Mammary epithelial cell (primary cell): ENCODE measurements at places on chromosomes 1 and 21.
A peak's percentile ranks its signal among the peaks of the same experiment; 100 is the strongest.

DNA sequence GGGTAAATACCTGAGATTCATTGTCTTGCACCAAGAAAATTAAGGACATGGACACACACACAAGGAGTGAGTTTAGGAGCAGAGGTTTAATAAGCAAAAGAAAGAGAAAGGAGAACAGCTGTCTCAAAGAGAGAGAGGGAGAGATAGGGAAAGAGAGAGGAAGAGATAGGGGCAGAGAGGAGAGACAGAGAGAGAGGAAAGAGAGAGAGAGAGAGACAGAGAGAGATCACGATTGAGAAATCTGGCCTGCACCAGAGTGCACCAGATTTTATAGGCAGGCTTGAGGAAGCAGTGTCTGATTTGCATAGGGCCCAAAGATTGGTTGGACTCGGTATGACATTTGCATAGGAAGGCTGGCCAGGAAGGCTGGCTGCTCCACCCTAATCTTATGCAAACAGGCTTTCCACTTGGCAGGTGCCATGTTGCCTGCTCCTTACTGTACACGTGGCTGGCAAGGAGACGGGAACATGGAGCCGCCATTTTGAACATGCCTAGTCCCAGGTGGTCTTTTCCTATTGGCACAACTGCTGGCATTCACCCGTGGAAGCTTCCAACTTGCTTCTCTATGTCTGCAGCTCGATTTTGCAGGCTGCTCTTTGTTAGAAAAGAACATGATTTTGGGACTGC is 419.9 kb downstream of the ZP4 start:
- peak; percentile 1 for DNase-seq

DNA sequence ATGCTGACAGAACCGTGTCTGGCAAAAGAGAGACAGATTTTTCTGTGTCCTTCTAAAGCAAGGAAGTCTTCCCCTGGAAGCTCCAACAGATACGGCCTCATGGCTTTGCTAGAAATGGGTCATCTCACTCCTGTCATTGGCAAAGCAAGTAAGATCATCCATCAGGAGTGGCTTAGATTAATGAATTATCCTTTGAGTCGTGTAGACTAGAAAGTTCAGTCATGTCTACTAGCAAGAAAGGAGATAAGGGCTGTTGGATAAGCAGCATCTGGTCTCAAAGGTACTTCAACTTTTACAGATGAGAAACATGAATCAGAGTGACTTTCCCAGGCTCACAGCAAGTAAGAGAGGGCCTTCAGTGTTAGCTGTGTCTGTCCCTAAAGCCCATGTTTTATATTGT is 3.4 kb upstream of the AGO3 start:
- no peak for DNase-seq

DNA sequence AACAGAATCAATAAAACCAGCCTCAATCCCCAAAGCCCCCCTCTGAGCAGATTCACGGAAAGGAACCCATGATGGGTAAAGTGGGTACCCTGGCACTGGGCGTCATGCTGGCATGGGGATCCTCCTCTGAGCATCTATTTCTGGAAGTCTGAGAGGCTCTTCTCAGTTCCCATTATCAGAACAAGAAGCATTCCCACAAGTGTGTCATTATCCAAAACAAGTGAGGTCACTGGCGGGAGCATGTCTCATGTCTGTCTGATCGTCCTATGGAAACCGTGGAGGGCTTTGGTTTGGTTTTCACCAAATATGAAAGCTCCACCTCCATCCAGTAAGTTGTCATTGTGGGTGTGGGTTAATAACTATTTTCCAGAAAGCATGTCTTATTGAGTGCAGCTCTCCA is 70.7 kb downstream of the PGM1 start:
- peak; percentile 30 for DNase-seq

GRCh38 chr1:224767676-224768075 is 151.6 kb downstream of the CNIH3 start:
- DNase-seq, result no peak

- DNase-seq, result no peak
Measured at GRCh38 chr1:210755991-210756659, 377.8 kb downstream of the KCNH1 start.

- no peak for DNase-seq
Measured at GRCh38 chr1:11600836-11601235, 53.4 kb downstream of the FBXO2 start.

- DNase-seq, result peak; percentile 47
Measured at GRCh38 chr1:47192458-47193384, 2.9 kb upstream of the PDZK1IP1 start.

GRCh38 chr1:38121231-38121680 is 74.7 kb upstream of the POU3F1 start:
- DNase-seq, result no peak

DNA sequence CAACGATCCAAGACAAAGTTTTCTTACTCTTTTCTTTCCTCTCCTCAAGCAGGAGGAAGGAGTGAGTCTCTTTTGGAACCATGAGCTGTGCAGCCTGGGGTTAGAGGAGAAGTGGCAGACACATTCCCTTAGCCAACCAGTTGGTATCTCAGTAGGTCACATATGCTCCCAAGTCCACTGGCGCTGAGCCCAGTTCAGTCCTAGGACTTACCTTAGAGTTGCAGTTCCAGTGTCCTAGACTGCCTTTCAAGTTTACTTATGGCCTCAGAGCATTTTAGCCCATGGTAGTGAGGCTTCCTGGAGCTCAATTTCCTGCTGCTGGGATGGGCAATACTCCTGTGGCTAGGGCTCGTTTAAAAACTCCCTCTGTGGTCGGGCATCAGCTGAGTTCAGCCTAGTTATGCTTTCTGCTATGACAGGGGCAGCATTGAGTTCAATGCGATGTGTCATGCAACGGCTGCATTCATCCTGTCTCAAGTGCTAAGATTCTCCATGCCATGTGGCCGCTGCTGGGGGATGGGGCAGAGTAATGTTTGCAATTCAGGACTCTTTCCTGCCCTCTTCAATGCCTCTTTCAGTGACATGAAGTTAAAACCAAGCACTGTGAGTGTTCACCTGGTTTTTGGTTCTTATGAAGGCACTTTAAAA is 103.8 kb downstream of the LRRC7 start:
- peak; percentile 8 for DNase-seq

- no peak for DNase-seq
Measured at GRCh38 chr1:177631770-177632169, 338.1 kb downstream of the SEC16B start.
